ENCODE measurements at places on chromosomes 1 and 21. TPM values are rescaled to one million over a fixed set of nuclear protein-coding genes. Genes with fewer than 3 reads are reported as not detected.

DNA sequence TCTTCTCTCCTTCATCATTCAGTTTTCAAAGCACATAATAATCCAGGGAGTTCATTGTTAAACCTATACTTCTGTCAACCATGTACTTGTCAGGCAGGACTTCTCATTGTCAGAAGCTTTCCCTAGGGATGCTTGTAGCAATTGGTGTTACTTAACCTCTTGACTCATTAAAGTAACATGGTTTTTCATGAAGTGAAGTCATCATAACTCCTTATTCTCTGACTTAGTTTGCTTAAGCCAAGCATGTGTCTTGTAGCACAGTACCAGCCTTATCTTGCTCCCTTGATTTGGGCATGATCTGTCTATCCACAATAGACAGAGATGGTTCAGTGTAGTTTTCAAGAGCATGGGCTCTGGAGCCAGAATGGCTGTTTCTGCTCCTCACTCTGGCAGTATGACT lies 45.3 kb downstream of the LRIG2 start:
- DNase-seq = no peak

DNA sequence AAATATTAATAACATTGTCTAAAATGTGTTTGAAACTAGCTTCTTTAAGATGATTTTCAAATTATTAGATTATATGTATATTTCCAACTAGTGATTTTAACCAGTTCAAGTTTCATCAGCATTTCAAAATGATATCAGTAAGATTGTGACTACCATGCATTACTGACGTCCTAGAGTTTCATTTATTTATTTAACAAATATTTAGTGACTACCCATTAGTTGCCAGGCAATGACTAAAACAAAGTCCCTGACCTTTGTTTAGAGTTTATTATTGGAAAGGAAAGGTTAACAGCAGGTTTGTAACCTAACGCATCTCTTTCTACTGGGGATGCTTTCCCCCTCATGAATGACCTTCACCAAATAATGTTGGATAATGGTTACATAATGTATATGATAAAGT lies 7.6 kb upstream of the C4BPB start:
- no peak for DNase-seq

DNA sequence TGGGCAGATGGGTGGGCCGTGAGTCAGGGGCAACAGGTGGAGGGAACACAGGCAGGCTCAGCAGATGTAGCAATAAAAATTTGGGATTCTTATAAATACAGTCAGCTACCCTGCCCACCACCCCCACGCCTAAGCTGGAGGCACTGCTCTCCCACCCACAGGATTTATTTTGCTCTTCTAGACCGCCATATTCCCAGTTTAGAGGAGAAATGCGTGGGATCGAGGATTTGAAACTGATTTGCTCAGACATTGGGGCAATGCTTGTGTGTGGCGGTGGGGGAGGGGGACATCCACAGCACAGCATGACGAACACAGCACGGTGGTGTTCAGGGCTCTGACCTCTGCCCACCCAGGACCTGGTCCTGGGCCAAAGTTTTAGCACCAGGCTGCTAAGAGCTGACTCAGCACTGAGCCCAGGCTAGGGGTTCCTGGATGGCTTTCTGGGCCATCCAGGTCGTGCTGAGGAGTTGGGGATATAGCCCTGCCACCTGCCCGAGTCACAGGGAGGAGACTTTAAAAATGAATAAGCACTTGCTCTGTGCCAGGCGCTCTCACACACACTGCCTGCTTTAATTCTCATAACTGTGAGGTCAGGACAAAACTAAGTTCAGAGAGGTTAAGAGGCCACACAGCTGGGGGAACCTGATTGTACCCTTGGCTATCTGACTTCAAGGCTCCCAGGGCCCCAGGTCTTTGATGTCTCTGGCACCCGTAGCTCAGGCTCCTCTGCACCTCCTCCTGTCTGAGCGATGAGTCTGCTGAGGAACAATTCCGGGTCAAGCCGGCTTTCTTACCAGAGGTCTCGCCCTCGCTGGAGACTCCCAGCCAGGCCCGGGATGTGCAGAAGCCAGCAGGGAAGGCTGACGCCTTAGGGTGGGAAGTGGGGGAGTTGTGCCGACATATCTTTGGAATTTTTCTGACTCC lies 29.4 kb upstream of the CSF1 start:
- peak; percentile 22 for DNase-seq

DNA sequence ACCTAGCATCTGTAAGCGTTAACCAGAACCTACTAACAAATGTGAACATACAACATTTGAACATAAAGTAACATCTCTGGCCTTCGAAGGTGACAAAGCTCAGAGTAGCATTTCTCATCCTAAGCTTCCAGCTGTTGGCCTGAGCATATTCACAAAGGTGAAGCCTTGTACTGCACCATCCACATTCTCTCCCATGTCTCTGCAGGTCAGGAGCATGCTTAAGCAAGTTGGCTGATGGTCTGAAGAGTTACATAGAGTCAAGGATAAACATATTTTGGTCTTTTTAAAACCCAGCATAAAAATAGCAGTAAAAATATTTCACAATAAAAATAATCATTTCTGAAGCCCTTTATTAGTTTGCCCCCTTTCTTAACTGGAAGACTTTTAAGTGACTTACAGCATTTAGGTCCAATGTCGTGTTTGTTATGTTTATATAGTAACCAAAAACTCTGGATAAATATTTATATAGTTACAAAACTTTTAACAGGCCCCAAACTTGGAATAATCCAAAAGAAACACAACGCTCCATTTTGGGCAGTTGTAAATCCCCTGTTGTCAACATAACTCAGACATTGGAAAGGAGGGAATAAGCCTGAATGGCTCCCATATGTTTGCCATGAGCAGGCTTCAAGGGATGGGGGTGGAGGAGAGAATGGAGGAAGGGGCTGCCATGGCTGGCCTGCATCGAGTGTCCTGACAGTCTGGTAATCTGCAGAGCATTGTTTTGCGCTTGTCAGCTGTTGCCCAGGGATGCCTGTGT lies 42.8 kb upstream of the ENAH start:
- DNase-seq = no peak

GRCh38 chr1:172851856-172852255 lies 193.0 kb downstream of the FASLG start:
- DNase-seq = no peak

The VCAM1 gene
- not detected for total RNA-seq

The KRTAP21-2 gene
- total RNA-seq = not detected

The PDC gene
- not detected for total RNA-seq

The NCDN gene
- total RNA-seq = 46.0 TPM

The ABL2 gene
- total RNA-seq = 14.3 TPM

The TSSK3 gene
- total RNA-seq = 1.4 TPM

The FAM43B gene
- not detected for total RNA-seq

All from Karpas-422 (cell line).